ENCODE measurements at places on chromosomes 4 and X. TPM values are rescaled to one million over a fixed set of nuclear protein-coding genes. Genes with fewer than 3 reads are reported as not detected.

- no peak for DNase-seq
These were observed 33.8 kb downstream of the DCTD start for GRCh38 chr4:182883351-182883750.

DNA sequence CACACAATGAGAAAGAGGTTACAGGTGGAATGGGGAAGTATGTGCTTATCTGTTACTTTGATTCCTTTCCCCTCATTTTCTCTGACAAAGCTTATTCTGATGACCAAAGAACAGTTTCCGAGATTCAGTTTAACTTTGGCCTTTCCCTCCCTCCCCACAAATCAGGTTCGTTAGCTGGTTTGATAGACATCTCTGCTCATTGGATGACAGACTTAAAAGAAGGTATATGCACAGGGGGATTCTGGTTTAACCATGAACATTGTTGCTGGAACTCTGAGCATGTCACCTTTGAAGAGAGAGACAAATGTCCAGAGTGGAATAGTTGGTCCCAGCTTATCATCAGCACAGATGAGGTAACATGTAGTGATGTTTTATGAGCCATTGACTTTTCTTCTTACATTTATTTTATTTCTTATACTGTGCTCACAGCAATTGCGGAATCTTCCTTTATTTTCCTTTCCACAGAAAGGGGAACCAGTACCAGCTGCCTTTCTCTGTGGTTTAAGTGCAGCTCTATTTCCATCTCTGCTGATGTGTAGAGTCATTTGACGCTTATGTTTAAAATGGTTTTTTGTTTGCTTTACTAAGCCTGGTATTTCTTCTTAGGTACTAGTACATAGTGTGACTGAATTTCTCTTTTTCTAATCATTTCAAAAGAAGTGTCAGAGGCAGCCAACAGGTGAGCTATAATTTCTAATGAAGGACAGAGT lies 125.0 kb downstream of the AKAP4 start:
- no peak for DNase-seq

DNA sequence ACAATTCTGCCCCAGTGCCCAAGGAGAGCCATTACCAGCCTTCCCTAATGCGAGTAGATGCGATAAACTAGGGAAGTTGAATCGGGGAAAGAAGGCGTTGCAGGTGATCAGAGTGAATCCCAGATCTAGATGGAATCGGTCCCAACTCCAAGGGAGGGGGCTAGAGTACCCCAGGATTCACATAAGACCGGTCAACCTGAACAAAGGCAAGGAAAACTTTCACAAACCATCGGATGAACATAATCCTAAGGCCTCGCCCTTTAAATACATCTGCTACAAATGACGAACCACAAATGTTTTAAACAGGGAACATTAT lies 11.2 kb upstream of the ZCCHC13 start:
- DNase-seq = no peak

DNA sequence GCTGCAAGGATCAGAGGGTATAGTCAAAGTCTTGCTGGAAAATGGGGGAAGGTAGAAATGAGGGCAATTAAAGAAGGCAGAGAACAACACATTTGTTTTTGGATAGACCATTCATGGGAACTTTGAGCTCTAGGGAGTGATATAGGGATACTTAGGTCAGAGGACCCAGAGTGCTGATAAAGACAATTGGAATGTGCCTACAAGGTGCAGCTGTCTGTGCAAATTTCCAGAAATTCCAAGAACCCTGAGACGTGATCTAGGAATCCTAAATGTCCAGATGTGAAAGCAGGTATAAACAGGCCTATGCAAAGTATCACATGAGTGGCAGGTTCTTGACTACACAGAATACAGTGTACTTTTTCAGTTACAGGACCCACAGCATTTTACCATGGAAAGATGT lies 24.2 kb downstream of the FNIP2 start:
- no peak for DNase-seq

GRCh38 chr4:128517739-128518510 lies 230.3 kb upstream of the PGRMC2 start:
- DNase-seq = no peak

DNA sequence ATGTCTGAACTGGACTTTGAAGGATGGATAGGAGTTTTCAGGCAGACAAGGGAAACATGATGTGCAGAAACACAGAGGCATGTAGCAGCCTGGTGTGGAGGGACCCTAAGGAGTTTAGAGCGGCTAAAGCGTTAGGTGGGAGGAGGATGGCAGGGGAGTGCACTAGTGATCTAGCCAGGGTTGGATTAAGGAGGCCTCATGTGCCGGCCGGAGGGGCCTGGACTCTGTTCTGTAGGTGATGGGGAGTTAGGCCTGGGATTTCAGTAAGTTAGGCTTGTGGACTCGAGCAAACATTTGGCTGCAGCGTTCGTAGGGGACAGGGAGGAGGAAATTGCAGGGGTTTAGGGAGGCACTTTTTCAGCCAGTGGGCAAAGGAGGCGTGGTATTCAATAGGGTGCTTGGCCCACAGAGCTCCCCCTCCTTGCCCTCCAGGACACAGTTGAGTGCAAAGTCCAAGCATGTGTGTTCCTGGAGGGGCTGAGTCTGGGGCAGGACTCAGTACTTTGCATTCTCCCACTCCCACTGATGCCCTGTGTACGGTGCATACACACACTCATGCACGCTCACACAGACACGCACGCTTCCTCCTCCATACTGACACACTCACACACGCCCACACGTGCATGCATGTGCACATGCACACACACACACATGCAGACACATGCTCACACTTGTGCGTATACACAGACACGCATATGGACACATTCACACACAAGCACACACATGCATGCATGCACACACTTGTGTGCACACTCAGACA lies 18.6 kb downstream of the PSAPL1 start:
- DNase-seq = no peak

- no peak for DNase-seq
These were observed 1156.7 kb downstream of the FAM133A start for GRCh38 chrX:94830717-94831116.

DNA sequence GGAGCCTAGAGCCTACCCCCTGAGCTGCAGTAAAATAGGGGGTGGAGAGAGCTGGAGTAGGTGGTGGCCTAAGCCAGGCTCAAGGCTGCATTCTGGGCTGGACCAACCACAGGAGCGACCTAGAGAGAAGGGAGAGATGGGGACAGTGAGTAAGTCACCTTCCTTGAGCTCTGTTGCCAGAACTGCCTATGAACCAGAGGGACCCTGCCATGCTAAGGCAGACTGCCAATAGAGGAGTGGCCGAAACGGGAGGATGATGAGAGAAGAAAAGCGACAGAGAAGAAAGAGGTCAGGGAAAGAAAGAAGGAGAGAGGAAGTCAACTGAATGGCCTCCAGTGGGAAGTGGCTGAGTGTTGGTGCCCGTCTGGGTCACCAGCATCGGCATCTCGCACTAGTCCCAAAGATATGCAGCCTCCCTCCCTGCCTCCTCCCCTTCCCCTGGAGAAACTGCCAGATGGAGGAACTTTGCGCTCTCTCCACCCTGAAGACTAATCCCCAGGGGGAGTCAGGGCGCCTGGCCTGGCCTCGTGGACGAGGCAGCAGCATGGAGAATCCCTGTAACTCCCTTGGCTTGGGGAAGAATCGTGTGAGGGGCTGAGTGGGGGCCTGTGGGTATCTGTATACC lies 28.8 kb downstream of the ELF4 start:
- no peak for DNase-seq

DNA sequence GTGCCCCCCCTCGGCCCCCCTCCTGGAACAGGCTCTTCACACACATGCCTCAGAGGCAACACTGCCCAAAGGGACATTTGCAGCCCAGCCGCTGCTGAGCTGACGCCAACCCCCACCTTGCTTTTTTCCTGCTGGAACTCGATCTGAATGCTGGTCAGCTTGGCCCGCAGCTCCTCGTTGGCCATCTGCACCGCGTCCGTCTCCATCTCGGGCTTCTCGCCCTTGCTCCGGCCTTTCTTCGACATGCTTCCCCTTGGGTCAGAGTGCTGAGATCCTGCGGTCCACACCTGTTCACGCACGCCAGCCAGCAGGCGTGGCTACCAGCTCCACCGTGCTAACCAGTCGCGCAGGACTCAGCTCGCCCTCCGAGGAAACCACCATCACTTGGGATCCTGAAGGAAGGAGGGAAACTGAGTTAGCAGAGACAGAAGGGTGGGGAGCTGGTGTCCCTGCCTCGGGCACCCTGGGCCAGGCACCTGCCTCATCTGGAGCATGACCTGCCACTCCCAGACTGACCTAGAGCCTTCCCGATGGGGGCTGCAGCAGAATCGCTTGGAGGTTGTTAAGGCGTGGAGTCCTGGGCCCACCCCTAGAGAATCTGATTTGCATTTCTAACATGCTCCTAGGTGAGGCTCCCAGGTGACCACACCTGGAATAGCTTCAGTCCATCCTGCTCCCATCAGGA lies 87.6 kb downstream of the JAKMIP1 start:
- no peak for DNase-seq

- DNase-seq = no peak
These were observed 1511.0 kb downstream of the ARAP2 start for GRCh38 chr4:34733185-34733941.

DNA sequence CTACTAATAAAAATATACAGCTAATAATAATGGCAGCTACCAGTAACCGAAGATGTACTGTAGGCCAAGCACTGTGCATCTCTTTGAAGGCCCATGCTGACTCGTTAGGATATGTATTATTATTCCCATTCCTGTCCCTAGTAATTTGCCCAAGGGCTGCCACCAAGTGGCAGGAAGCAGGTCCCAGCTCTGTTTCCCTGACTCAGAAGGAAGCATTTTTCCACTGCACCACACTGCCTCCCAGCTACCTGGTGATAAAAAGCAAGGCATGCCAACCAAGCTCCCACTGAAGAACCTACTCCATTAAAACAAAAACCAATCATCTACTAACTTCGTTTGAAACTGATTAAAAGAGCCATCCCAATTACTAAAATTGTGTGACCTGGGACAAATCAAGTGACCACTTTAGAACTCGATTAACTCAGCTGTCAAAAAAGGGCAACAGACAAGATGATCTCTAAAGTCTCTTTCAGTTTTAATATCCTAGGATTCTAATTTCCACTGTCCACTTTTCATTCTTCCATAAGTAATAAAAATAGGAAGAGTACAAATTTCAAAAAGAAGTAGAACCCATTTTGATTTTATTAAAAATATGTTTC lies 24.3 kb upstream of the PGM2 start:
- no peak for DNase-seq

GRCh38 chr4:138945401-138945800 lies 70.2 kb upstream of the NOCT start:
- no peak for DNase-seq

DNA sequence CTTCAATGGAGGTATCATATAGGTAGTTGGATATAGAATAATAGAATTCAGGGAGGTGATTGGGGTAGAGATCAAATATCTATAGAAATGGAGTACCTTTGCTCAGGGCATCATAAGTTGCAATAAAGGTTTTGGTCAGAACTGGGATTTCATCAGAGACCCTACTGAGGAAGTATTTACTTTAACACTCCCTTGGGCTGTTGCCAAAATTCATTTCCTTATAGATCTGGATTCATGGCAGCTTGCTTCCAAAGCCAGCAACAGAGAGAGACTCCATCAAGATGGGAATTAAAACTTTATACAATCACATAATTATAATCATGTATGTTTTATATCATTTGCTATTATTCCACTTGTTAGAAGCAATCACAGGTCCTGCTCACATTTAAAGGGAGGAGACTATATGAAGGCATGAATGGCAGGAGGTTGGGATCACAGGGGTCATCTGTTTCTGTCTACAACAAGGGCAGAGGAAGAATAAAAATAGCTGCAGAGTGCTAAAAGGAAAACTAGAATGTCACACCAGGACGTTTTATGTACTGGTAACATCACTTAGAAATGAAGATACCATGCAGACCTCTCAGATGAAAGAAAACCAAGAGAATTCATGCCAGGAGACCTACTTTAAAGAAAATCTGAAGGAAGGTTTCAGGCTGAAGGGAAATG lies 902.1 kb upstream of the LCORL start:
- no peak for DNase-seq

GRCh38 chr4:148108766-148109165 lies 333.4 kb downstream of the NR3C2 start:
- no peak for DNase-seq

KDM6A gene
- total RNA-seq = 47.5 TPM

LPAR4 gene
- not detected for total RNA-seq

COL4A6 gene
- total RNA-seq = not detected

PAPSS1 gene
- total RNA-seq = 30.0 TPM

Data from naive thymus-derived CD4-positive, alpha-beta T cell (primary cell).